A549 treated with DMSO at 1 μM for 4 hours (cell line): ENCODE measurements at places on chromosomes 7 and 10. TPM values are rescaled to one million over a fixed set of nuclear protein-coding genes. Genes with fewer than 3 reads are reported as not detected.

DPP6 gene
- total RNA-seq = not detected in 5 replicates

SEMA3C gene
- total RNA-seq = 46.4 to 76.0 TPM (median 61.3 TPM) in 5 replicates

PRR15 gene
- 1.4 to 2.0 TPM (median 1.5 TPM) in 5 replicates for total RNA-seq

C10orf88 gene
- 8.4 to 10.6 TPM (median 10.2 TPM) in 5 replicates for total RNA-seq

DLG5 gene
- total RNA-seq = 28.8 to 37.9 TPM (median 33.7 TPM) in 5 replicates

CALY gene
- 0.15 to 0.66 TPM (median 0.57 TPM) in 5 replicates for total RNA-seq

RPEL1 gene
- total RNA-seq = 0.03 TPM in 1 of 5 replicates, not detected in the others

GBX1 gene
- 0.18 TPM in 1 of 5 replicates, not detected in the others for total RNA-seq

SLC26A3 gene
- total RNA-seq = not detected in 5 replicates

CLRN3 gene
- not detected in 5 replicates for total RNA-seq

ARHGAP21 gene
- total RNA-seq = 47.1 to 68.2 TPM (median 59.9 TPM) in 5 replicates

PWWP2B gene
- total RNA-seq = 11.6 to 18.6 TPM (median 16.6 TPM) in 5 replicates

STAM gene
- 28.0 to 31.6 TPM (median 29.8 TPM) in 5 replicates for total RNA-seq

VAX1 gene
- 1.3 to 1.9 TPM (median 1.5 TPM) in 5 replicates for total RNA-seq

MRLN gene
- not detected in 5 replicates for total RNA-seq

HMX2 gene
- total RNA-seq = 0.06 to 0.27 TPM (median 0.15 TPM) in 4 of 5 replicates, not detected in the other

TSPAN12 gene
- 0.49 to 0.82 TPM (median 0.67 TPM) in 5 replicates for total RNA-seq

KCND2 gene
- total RNA-seq = not detected in 5 replicates

SPDYE3 gene
- total RNA-seq = not detected in 5 replicates

KCP gene
- total RNA-seq = 0.08 to 0.31 TPM (median 0.17 TPM) in 5 replicates

GIMAP1 gene
- total RNA-seq = not detected in 5 replicates

PNLIPRP3 gene
- total RNA-seq = 0.03 TPM in 1 of 5 replicates, not detected in the others

GPER1 gene
- 0.64 to 1.1 TPM (median 0.79 TPM) in 5 replicates for total RNA-seq

NPC1L1 gene
- 0.06 to 0.09 TPM (median 0.08 TPM) in 4 of 5 replicates, not detected in the other for total RNA-seq

WDR86 gene
- 0.07 to 0.20 TPM (median 0.13 TPM) in 4 of 5 replicates, not detected in the other for total RNA-seq

IL2RA gene
- not detected in 5 replicates for total RNA-seq

UPK3B gene
- total RNA-seq = 10.4 to 20.2 TPM (median 18.3 TPM) in 5 replicates

MYH16 gene
- total RNA-seq = 0.64 to 1.3 TPM (median 0.88 TPM) in 5 replicates

HTR5A gene
- not detected in 5 replicates for total RNA-seq

NODAL gene
- total RNA-seq = 0.06 TPM in 1 of 5 replicates, not detected in the others

INMT gene
- not detected in 5 replicates for total RNA-seq

HABP2 gene
- total RNA-seq = 0.03 to 0.13 TPM (median 0.08 TPM) in 4 of 5 replicates, not detected in the other

CLDN3 gene
- total RNA-seq = 1.6 to 3.7 TPM (median 2.8 TPM) in 5 replicates

SPAG6 gene
- total RNA-seq = not detected in 5 replicates

IFIT1B gene
- not detected in 5 replicates for total RNA-seq

NKX2-3 gene
- total RNA-seq = 0.06 TPM in 1 of 5 replicates, not detected in the others

SEPHS1 gene
- total RNA-seq = 68.8 to 74.8 TPM (median 71.0 TPM) in 5 replicates

SSC4D gene
- 0.96 to 1.4 TPM (median 1.2 TPM) in 5 replicates for total RNA-seq

ZNF804B gene
- total RNA-seq = not detected in 5 replicates

PDE6C gene
- total RNA-seq = not detected in 5 replicates

GATA3 gene
- total RNA-seq = 4.8 to 8.2 TPM (median 6.3 TPM) in 5 replicates

FANK1 gene
- total RNA-seq = 2.9 to 5.7 TPM (median 4.2 TPM) in 5 replicates

WEE2 gene
- total RNA-seq = not detected in 5 replicates
